ENCODE measurements at places on chromosomes 12 and 14. TPM values are rescaled to one million over a fixed set of nuclear protein-coding genes. Genes with fewer than 3 reads are reported as not detected.

DNA sequence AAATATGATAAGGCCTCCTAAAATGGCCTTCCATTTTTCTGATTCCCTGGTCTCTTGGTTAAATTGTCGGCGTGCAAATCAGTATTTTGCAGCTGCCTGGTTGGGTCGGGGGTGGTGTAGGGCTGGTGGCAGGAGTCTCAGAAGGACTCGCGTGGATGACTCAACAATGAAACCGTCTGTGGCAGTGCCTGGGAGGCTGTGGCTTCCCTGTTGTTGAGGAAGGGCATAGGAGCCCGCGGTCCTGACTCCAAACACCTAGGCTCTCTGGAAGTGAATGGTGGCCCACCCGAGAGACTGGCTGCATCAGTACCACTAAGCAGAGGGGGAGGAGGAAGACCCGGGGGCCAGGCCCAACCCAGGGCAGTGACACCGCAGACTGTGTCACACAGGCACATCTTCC, 207.9 kb downstream of the TTC7B start:
- no peak for DNase-seq

GRCh38 chr12:96570579-96570978, 81.2 kb downstream of the CFAP54 start:
- DNase-seq, result no peak

- no peak for DNase-seq
These were observed 33.1 kb downstream of the MAP3K9 start for GRCh38 chr14:70776197-70776596.

METAP2 gene
- total RNA-seq, result 86.5 TPM

- DNase-seq, result no peak
These were observed 966 bp downstream of the BICD1 start for GRCh38 chr12:32107359-32108267.

VRTN gene
- not detected for total RNA-seq

GRCh38 chr12:52417740-52418139, 11.6 kb upstream of the KRT82 start:
- no peak for DNase-seq

PIGH gene
- total RNA-seq, result 8.0 TPM

MYH6 gene
- not detected for total RNA-seq

- DNase-seq, result no peak
These were observed 22.3 kb downstream of the ZNF268 start for GRCh38 chr12:133203344-133204263.

DNA sequence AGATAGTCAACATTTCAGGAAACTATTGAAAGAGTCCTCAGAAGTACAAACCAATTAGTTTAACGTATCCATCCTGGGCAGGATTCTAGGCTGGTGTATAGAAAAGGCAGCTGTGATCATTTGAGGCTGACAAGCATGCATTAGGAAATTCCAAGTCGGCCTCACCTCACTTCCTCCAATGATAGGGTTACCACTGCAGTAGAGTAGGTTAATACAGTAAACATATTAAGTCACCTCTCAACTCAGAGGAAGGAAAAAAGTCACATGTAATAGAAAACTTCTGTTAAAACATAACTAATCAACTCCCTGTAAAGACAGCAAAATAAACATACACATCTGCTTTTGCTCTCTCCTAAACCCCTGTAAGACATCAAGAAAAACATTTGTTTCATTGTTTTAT, 33.5 kb downstream of the MED13L start:
- peak; percentile 4 for DNase-seq

DNA sequence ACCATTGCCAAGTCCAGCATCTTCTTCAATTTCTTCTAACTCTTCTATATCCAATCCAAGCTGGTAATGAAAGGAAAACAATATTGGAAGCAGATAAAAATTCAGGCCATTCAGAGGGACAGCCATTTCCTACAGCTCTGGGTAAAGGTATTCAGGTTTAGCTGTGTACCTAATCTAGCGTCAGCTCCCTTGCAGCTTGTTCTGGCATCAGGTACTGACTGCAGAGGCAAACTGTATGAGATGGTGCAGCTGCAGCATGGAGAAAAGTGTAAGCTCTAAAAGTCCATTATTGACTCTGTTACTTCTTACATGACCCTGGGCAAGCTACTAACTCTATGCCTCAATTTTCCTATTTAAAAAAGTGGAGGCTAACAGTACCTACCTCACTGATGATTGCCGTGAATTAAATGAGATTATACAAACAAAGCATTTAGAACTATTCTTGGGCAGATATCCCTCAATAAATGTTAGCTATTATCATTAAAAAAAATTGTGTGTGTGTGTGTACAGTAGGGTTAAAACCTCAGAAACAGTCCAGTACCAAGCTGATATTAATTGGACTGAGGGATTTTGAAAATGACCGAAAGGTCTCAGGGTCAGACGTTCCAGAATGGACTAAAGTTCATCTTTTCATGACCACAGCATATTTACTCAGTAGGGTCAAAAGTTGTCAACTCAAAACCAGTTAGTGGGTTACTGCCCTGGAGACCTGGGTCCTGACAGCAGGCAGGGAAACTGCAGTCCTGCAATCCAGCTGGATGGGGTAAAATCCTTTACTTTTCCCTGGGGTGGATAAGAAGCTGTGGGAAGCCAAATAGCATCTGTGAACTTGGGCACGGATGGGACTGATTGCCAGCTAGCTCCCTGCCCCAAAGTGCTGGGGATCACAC, 8.9 kb downstream of the PYGL start:
- DNase-seq, result no peak

DNA sequence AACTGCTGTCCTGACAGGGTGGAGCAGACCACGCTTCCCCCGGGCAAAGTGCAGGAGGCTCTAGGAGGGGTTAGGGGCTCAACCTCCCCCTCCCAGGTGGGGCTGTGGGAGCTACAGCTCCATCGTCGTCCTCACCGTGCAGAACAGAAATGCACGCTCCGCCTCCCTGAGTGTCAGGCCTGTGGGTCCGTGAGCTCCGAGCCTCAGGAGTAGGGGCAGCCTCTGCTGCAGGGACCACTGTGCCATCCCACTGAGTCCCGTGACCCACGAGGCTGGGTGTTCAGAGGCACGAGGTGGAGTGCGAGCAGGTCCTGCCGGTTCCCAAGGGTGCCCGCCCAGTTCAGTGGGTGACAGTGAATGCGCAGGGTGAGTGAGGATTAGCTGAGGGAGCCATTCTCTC, 48.6 kb downstream of the CACNA1C start:
- no peak for DNase-seq

GRCh38 chr14:72929316-72930080, 3.2 kb downstream of the DCAF4 start:
- DNase-seq, result no peak

DNA sequence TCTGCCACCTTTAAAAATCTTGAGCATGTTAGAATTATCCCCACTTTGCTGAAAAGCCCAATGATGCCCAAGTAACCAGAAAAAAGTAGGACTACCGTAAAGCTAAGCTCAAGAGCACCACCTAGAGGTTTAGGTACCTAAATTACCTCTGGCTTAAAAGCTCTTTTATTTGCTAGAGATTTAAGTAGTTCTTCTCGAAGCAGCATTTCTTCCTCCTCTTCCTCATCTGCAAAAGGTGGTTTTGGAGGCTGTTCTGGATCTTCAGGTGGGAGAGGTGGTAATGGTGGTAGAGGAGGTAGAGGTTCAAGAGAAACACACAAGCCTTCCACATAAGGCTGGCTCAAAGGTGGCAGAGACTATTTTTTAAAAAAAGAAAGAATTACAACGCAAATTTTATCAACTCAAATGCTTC, 26.9 kb downstream of the ZFC3H1 start:
- peak; percentile 27 for DNase-seq

TRHDE gene
- not detected for total RNA-seq

GRCh38 chr14:21070610-21071224, 613 bp downstream of the ARHGEF40 start:
- DNase-seq, result no peak

GRCh38 chr12:122834921-122835749, at the start of gene HIP1R:
Gene HIP1R, plus strand, starts transcription at chr12:122835457. Its CDS starts 94 bp downstream, at chr12:122835551.
- DNase-seq, result no peak

DNA sequence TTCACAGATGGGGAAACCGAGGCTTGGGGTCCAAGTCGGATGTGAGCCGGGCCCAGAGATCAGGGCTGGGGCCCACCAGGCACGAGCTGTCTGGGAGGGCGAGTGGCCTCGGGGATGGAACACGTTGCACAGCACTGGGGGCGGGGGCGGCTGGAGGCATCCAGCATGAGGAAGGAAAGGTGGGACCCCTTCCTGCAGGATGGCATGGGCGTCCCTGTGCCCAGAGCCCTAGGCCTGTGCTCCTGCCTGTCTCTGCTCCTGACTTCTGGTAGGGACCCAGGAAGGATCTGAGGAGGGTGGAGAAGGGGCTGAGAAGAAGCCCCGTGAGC, 183.4 kb downstream of the KIF26A start:
- no peak for DNase-seq

STAB2 gene
- not detected for total RNA-seq

- DNase-seq, result no peak
These were observed 547.9 kb downstream of the DIO2 start for GRCh38 chr14:79663453-79663852.

GRCh38 chr12:51797301-51797700, 51.2 kb downstream of the FIGNL2 start:
- no peak for DNase-seq

DNA sequence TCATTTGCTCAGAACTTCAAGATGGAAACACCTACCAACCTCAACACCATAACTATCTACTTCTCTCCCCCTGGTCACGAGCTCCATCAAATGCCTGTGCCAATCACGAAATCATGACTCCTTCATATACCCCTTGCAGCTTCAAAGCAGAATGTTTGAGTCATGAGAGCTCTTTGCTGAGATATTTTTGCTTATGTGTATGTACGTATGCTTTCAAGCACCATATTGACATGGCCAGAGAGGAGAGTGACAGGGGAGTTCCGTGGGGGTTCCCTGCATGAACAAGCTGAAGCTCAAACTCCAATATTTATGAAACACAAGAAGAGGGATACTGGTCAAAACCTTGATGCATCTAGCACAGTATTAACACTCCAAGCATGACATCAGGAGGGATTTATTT, 374.4 kb downstream of the DPF3 start:
- no peak for DNase-seq

NFATC4 gene
- total RNA-seq, result 19.1 TPM

- DNase-seq, result no peak
These were observed 98.1 kb upstream of the NCOR2 start for GRCh38 chr12:124665511-124665910.

GRCh38 chr14:54450535-54450934, 9.4 kb upstream of the CNIH1 start:
- no peak for DNase-seq

SLCO1B1 gene
- total RNA-seq, result not detected

DNA sequence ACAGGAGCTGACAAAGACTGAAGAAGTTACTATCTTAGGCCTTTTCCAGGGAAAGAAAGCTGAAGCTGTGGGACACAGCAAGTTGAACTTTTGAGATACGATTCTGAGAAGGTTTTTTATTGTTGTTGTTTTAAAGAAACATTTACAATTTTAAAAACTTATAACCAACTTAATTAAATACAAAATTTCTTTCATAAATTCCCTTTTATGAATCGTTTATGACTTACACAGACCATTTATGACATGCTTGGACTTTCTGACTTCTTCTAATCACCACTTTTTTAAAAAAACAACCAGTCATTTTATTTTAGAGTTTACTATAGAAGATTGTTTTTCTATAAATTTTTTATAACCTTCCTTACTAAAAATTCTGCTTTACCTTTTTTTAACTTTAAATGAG, 68.7 kb downstream of the DHRS2 start:
- DNase-seq, result no peak

- no peak for DNase-seq
These were observed 3.2 kb upstream of the TAMALIN start for GRCh38 chr12:52003591-52003990.

DNA sequence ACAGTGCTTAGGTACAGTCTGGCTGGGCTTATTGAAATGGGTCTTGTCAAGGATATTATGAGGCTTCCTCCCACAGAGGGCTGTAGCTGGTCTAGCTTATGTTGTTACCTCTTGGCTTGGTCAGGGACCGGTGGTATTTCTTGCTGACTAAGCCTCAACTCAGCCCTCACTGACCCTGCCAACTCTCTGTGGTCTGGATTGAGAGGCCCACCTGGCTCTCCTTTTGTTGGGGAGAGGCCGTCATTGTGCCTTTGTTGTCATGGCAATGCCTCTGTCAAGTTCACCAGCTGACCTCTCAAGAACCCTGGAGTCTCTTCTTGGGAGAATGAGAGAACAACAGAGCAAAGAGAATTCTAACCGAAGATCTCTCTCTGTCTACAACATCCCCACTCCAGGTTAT, 245.6 kb upstream of the NPAS3 start:
- DNase-seq, result no peak

DENND5B gene
- total RNA-seq, result 7.8 TPM

C1S gene
- total RNA-seq, result 0.40 TPM

SYCP3 gene
- under 0.01 TPM for total RNA-seq

AKAP5 gene
- 0.53 TPM for total RNA-seq

- no peak for DNase-seq
These were observed 7.3 kb upstream of the HHIPL1 start for GRCh38 chr14:99637624-99638023.

DNA sequence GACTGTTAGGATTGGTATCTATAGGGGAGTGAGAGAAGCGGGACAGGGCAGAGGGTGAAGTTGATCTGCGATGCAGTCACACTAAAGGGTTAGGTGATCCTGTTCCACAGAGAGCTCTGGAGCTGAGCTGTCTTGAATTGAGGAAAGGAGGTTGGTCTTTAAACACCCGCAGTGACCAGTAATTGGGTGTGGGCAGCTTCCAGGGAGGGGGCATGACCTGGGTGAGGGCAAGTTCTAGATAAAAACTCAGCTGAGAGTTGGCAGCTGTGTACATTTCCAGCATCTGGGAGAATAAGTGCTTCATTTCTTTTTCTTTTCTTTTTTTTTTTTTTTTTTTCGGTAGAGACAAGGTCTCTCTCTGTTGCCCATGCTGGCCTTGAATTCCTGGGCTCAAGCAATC, 35.1 kb downstream of the RDH12 start:
- DNase-seq, result no peak

GRCh38 chr12:68376901-68377300, 44.7 kb upstream of the MDM1 start:
- DNase-seq, result no peak

DNA sequence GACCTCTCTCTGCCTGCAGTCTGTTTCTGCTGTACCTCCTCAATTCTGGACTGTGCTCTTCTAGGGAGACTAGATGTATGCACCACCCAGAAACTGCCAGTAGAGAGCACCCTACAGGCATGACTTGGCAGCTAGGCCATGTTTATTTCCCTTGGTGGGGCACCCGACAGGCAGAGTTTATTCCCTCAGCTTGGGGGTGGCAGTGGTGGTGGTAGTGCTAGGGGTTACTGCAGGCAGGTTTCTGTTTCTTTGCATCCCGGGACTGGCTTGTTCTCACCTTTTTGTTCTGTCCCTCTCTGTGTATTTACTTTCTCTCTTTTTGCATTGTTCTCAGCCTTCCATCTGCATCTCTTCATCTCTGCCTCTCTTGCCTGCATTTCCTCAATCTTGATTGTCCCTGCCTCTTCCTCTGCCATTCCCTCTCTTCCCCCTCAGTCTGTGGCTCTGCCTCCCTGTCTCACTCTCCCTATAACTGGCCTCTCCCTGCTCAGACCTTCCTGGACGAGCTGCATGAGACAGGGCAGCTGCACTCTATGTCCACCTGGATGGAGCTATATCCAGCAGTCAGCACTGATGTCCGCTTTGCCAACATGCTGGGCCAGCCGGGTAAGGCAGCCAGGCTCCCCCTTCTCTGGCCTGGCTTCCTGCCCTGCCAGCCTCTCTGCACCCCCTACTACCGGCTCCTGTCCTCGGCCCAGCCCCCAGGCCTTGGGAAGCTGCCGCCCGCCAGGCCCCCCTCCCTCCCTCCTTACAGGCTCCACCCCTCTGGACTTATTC, 13.8 kb downstream of the PRPF40B start:
- DNase-seq, result peak; percentile 37

GRCh38 chr12:29088611-29089219, 60.4 kb upstream of the FAR2 start:
- DNase-seq, result no peak
